ENCODE measurements at places on chromosomes 11 and 22. TPM values are rescaled to one million over a fixed set of nuclear protein-coding genes. Genes with fewer than 3 reads are reported as not detected.

DNA sequence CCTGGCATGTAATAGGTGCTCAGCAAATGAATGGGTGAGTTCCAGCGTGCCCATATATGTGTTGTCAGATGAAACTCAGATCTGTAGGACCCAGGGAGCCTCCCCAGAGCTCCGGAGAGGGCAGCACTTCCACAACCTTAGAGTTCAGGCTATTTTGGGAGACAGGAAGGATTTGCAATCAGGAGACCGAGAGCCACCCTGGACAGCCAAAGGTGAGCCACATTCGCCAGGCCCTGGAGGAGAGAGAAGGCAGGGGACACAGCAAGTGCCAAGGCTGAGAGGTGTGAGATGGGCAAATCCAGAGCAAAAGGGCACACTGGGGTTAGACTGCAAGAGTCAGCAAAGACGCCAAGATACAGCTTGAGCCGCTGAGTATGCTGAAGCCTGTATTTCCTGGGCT is 66.4 kb downstream of the CD82 start:
- DNase-seq: no peak

DNA sequence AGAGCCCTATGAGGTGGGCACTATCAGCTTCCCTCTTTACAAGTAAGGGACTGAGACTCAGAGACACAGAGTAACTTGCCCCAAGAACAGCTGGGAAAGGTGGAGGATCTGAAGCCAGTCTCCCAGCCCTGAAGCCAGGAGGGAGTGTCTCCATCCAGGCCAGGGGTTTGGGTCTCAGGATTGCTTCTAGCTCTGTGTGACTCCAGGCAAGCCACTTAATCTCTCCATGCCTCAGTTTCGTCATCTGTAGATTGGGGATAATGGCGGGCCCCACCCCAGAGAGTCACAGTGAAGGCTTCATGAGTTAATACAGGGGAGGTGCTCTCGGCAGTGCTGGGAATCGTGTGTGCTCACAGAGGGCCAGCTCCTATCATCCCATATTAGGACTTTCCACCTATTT is 10.5 kb downstream of the MAP4K2 start:
- no peak for DNase-seq

C11orf91 gene
- not detected for total RNA-seq

TMPRSS6 gene
- not detected for total RNA-seq

Measured in urinary bladder (tissue), 4 donors.